NCI-H1694 treated with DMSO at 0.1 percent for 48 hours (cell line): ENCODE measurements at places on chromosomes 7 and 10.
A peak's percentile ranks its signal among the peaks of the same experiment; 100 is the strongest.

DNA sequence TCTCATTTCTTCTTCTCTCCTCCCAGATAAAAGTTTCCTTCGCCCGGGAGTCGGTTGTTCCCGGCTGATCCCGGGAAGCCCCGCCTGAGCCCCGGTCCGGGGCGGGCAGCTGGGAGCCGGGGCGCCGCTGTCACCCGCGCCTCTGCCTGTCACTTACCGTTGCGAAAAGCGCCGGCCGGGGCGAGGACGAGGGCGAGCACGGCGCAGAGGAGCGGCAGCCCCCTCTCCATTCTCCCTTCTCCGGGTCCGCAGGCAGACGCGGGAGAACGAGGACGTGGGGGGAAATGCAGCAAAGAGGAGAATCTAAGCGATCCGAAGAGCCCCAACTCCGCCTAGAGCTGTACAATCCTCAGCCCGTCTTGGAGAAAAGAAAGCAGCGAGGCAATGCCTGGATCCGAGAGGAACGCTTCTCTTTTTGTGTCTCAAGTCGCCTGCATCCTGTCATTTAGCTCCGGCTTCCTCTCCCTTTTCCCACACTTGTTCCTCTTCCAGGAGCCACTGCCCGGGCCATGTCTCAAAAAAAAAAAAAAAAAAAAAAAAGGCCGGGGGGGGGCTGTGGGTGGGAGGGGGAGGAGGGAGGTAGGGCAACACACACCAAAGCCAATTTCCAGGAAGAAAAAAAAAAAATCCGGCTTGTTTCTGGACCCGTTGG, at the start of gene NRP1:
NRP1 (minus strand) TSS at position 515 of the 652 bp plus-strand sequence; CDS start at position 230, 285 bp downstream.
- no peak for DNase-seq

- no peak for DNase-seq
Measured at GRCh38 chr7:131357282-131357880, 29.7 kb downstream of the MKLN1 start.

GRCh38 chr7:21542891-21543527, at the start of gene DNAH11:
Gene DNAH11, plus strand, starts transcription at chr7:21543039. Its CDS starts 207 bp downstream, at chr7:21543246.
- no peak for DNase-seq

DNA sequence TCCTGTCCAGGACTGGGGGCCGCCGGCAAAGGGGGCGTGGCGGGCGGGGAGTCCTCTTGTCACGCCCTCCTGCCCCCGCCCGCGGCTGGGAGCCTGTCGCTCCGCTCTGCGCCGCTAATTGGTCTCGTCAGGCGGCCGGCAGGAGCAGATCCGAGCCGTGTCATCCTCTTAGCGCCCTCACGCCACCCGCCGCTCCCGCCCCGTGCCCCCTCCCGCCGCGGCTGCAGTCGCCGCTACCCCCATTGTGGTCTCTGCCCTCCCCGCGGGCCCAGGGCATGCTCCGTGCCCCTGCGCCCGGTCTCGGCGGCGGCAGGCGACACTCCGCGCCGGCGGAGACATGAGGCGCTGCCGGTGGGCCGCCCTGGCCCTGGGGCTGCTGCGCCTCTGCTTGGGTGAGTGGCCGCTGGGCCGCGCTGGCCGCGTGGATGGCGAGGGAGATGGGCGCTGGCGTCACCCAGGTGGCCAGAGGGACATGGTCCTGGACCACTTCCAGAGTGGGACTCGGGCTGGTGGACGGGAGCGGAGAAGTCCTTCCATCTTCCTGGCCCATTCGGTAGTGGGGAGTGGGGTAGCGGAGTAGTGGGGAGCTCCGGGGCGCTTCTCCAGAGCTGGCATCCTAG, at the start of gene CDHR1:
CDHR1 (plus strand) TSS at position 114 of the 620 bp plus-strand sequence; CDS start at position 338, 224 bp downstream.
- DNase-seq: peak; percentile 26

GRCh38 chr7:14507617-14508016, 394.9 kb downstream of the DGKB start:
- DNase-seq: peak; percentile 88

DNA sequence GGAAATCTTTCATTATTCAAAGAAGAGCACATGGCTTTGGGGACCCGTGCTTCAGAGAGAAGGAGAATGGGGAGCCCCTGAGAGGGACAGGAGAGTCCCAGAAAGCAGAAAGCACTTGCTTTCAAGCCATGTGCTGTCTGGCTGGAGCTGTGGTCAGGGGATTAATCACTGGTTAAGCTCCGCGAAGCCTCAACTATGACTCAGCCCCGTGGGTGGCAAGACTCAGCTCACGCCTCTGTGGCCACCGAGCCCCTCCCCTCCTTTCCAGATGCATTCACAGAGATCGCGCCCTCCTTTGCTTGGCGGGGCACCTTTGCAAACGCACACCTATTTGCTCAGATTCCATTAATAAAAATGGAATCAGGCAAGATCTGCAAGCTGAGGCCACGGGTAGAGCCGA, 202.9 kb upstream of the TCERG1L start:
- DNase-seq: no peak

DNA sequence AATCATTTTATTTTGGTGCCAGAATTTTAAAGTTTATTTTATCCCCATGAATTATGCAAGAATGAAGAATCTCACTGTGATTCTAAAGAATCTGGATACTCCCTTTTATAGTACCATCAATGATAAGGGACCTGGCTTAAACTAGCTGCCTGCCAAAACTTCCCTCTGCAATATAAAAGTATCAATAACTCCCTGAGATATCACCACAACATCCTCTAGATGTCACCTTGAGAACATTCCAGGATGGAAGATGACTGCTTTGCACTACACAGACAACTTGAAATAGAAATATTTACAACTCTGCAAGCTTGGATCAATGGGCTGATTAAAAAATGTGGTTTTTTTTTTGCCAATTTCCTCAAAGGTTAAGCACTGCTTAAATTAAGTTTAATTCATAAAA, 142.1 kb downstream of the SLC25A13 start:
- DNase-seq: no peak

DNA sequence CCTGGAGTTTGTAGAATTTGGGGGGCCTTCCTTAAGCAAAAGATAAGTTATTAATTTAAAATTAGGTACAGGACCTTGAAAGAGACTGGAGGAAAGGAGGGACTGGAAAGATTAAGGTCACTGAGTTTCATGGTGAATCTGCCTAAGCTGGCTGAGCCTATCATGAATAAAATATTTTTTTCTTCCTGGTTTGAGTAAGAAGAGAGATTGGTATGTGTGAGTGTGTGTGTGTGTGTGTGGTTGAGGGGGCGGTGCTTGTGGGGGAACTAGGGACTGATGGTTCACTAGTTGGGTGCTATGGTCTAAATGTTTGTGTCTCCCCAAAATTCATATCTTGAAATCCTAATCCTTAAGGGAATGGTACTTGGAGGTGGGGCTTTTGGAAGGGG, 142.5 kb upstream of the PRKCQ start:
- DNase-seq: no peak

DNA sequence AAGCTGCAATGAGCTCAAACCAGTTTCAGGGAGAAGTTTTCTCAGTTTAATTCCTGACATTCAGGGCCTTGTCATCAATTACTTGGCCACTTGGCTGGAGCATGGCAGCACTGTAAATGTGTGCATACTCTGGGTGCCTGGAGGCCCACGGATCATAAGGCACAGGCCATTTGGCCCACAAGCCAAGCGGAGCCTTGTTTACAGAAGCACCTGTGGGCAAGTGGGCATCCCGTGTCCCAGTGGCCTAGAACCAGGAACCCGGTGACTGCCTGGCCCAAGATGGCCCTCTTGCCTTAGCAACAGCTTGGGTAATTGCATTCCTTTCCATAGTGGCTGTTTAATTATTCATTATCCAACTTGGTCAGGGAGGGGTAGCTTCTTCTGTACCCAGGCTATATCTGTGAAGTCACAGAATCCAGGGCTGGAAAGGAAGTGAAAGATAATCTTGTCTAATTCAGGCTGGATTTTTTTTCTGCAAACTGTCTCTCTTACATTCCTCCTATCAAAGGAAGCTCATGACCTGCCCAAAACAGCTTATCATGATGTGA, 426.4 kb upstream of the ZMIZ1 start:
- DNase-seq: no peak

GRCh38 chr7:107902381-107902780, 11.4 kb downstream of the DLD start:
- DNase-seq: no peak

DNA sequence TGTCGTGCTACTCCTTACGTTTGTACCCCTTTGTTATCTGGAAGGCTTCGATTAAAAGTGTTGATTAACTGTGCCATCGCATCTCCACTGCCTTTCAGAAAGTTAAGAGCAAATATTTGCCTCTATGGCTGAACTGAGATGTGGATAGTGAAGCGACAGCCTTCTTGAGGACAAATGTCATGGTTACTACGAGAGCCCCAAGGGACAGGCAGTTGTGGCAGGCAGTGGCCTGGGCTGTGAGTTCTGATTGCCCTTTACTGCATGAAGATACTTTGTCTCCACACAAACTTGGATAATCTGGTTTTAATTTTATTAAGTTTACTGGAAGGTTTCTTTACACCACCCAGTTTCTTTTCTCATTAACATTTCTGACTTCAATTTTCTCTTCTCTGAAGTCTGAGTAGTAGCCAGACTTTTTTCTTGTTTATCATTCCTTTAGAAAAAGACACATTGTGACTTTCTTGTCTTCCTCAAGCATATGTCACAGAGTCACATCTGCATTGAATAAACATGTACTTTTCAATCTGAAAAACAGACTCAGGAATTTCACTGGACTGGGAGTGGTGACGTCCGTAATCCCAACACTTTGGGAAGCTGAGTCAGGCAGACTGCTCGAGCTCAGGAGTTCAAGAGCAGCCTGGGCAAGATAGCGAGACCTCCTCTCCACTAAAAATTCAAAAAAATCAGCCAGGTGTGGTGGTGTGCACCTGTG, 1.5 kb downstream of the TAS2R41 start:
- DNase-seq: no peak

- no peak for DNase-seq
Measured at GRCh38 chr10:93550606-93551005, 15.9 kb upstream of the FFAR4 start.

GRCh38 chr7:39516498-39516897, 49.7 kb upstream of the YAE1 start:
- DNase-seq: no peak

- DNase-seq: peak; percentile 15
Measured at GRCh38 chr10:108877095-108877561, 1046.2 kb downstream of the XPNPEP1 start.

- DNase-seq: no peak
Measured at GRCh38 chr7:15821484-15822427, 135.3 kb upstream of the MEOX2 start.

DNA sequence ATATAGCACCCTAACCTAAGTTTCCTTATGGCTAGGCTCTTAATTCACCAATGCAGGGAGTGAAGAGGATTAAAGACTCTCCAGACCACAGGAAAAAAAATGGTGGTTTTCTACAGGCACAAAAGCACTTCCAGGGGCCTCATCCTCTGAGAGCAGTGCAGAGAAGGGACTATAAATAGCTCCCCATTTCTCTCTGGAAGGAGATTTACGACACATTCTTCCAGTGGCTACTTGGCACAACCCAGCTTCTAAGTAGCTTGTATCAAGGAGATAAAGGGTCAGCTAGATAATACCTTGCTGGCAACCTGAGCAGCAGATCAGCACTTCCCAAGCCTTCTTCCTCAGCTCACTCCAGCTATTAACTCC, 73.5 kb downstream of the CRPPA start:
- DNase-seq: no peak

DNA sequence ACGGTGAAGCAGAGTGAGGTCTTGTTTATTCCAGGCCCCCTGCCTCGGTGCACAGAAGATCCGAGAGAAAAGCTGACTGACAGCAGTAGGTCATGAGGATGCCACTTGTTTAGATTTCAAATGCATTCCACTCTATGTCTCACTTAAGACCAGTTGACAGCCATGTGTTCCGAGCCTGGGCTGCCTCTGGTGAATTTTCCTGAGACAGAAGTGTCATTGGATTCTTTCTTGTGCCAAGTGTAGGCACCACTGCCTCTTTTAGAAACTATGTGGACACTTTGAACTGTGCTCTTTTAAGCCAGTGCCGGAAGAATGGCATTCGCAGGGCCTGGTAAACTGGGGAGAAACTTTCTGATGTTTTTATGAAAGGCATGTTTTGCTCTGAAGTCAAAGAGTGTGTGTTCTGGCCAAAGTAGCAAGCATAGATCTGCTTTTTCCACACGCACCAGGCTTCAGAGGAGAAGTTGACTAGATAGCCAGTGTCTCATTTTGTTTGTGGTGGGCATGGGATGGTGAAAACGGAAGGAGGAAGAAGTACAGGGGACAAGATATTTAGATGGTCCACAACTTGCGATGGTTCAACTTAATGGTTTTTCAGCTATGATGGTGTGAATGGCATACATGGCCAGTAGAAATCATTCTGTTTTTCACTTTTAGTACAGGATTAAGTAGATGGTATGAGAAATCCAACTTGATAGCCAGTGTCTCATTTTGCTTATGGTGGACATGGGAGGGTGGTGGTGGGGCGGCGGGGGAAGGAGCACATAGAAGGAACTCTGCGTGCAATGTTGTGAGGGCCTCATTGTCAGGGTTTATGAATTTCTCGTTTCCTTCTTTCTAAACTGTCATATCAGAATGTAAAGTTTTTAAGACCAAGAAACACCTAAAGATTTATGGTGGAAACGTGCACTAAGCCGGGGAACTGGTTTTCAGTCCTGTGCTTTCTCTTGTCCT, 41.5 kb downstream of the CYP17A1 start:
- no peak for DNase-seq

DNA sequence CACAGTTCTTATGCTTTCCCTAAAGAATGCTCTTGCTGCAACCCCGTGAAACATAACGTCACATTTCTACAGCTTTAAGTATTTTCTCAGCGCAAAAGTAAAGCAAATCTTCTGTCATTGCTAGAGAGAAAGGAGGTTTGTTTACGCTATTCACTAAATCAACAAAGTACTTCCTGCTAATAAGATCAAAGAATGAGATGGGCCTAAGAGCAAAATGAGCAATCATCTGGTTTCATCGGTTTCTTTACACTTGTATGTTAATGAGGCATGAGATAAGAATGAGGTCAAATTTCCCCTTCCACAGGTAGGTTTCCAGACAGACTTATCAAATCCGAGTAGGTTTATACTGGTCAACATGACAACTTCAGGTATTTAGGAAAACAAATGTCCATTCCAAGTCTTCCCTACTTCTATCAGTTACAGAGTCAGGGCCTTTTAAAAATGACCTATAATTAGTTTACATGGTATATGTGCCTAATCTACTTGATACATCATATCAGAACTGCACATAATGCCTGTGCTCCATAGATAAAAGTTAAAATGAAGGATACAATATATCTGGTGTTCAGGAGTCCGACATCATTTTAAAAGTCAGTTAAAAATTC, 8.4 kb downstream of the USP6NL start:
- no peak for DNase-seq

GRCh38 chr7:101743995-101744360, 73.4 kb upstream of the CUX1 start:
- DNase-seq: no peak

GRCh38 chr10:133254421-133255120, 16.9 kb downstream of the VENTX start:
- no peak for DNase-seq
